ENCODE measurements at places on chromosomes 12 and 14. TPM values are rescaled to one million over a fixed set of nuclear protein-coding genes. Genes with fewer than 3 reads are reported as not detected.

DNA sequence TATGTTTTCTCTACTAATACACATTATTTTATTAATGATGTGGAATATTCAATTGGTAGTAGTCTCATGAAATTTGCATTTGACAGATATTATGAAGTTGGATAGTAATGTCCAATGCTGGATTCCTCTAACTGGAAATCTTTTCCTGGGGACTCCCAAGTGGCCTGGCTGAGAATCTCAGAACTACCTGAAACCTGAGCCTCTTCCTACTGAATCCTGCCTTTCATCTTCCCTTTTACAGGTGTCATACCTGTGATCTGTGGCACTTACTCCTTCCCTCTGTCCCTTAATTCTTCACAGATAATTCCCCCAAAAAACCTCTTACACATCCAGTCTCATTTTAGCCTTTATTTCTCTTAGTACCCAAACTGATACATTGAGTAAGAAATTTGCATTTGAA is 89.7 kb upstream of the MYF6 start:
- no peaks in the 10 kb centered on the region for H3K4me1 ChIP-seq
- no peak overlapping the region for H3K27ac ChIP-seq
- DNase-seq = no peak
- no peaks in the 10 kb centered on the region for H3K27me3 ChIP-seq

- H3K27ac ChIP-seq = no peak overlapping the region
- no peaks in the 10 kb centered on the region for H3K27me3 ChIP-seq
- H3K36me3 ChIP-seq = no peaks in the 10 kb centered on the region
- no peak overlapping the region for H3K4me3 ChIP-seq
Observed at GRCh38 chr12:100995771-100996170, 201.2 kb downstream of the ANO4 start.

DNA sequence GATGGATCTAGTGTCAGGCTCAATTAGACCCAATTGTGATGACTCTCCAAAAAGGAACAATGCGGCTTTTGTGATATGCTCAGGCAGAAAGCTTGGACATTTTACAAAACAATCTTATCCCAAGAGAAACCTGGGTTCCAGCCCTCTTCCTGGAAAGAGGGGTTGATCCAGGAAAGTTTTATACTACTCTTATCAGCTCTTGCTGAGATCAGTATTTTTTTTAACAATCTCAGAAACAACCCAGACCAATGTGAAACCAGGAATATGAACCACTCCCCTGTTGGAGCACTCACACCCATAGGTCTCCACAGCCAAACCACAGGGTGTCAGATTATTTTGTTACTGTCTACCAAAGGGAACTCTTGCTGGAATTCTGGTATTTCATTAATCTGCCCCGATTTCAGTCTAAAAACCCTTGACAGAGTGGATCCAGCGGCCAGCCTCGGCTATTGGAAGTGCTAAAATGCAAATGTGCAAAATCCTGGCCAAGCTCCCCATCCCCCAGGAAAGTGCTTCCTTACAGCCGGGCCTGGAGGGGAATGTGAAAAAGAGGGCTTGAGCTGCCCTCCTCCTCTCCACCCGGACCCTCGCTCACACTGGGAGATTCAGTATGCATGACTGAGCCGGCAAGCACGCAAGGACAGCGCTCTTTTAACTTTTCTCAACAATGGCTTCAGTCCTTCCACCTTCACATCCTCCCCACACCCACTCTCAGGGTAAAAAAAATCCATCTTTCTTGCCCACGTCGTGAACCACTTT is 4.0 kb downstream of the FBXL14 start:
- H3K27me3 ChIP-seq = peaks cover 6% of the 10 kb centered on the region
- peaks cover 67% of the 10 kb centered on the region for H3K4me1 ChIP-seq
- peaks cover 6% of the 10 kb centered on the region for H3K36me3 ChIP-seq
- peak overlapping the region; percentile 90 for H3K4me3 ChIP-seq

DNA sequence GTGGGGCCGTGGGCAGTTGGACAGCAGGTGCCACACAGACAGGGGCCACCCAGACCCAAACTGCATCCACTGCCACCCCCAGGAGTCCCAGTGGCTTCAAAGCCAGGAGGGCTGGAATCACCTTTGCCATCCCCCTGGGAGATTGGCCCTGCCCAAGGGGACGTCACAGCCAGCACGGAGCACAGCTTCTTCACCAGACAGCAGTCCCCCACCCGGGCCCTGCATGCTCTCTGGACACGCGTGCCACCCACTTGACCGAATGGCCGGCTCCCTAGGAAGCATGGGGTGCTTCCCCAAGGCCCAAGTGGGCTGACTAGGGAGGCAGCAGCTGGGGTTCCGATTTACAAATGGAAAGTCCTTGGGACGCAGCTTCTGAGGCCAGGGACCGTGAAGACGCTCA is 17.3 kb downstream of the DHX37 start:
- DNase-seq = no peak
- H3K27me3 ChIP-seq = no peaks in the 10 kb centered on the region
- H3K36me3 ChIP-seq = peaks cover 2% of the 10 kb centered on the region
- H3K4me1 ChIP-seq = no peaks in the 10 kb centered on the region
- H3K27ac ChIP-seq = no peak overlapping the region

DNA sequence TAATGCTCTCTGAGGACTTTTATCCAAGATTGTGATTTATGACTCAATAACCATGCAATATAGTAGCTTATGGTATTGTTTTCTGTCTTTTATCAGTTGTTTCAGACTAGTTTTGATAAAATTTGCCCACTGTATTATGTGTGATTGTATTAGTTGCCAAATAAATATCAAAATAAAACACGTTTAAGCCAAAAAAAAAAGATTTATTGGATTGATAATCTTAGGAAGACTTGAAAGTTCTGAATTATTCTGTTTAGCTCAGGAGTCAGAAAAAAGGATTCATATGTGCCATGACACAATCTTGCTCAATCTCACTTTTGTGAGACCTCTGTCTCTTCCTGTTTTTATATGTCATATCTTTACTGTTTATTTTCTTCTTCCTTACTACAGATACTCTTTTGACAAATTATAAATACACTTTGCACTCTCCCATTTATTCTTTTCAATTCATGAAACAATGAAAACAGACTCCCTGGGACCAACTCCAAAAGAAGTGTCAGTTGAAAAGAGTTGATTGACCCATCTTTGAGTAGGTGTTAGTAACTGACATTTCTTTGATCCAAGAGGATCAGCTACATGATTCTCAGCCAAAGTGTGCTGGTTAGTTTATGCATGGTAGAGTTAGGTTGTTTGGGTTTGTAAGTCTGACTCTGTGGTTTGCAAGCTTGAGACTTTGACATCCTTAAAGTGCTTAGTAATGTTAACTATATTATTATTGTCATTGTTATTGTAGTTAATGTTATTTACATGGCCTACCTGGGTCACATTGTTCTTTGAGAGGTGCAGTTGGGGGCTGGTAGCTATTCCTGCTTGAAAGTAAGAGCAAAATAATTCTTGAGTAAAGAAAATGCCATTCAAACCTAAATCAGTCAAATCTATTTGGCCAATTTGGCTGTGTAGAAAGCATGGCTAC is 2.5 kb downstream of the OR6C76 start:
- no peaks in the 10 kb centered on the region for H3K36me3 ChIP-seq
- no peaks in the 10 kb centered on the region for H3K4me1 ChIP-seq
- no peak for DNase-seq
- no peak overlapping the region for H3K4me3 ChIP-seq
- no peaks in the 10 kb centered on the region for H3K27me3 ChIP-seq

GRCh38 chr14:96091941-96092411 is 52.8 kb downstream of the C14orf132 start:
- H3K27me3 ChIP-seq = no peaks in the 10 kb centered on the region
- DNase-seq = no peak
- no peak overlapping the region for H3K4me3 ChIP-seq
- H3K27ac ChIP-seq = no peak overlapping the region
- peaks cover 6% of the 10 kb centered on the region for H3K36me3 ChIP-seq

DNA sequence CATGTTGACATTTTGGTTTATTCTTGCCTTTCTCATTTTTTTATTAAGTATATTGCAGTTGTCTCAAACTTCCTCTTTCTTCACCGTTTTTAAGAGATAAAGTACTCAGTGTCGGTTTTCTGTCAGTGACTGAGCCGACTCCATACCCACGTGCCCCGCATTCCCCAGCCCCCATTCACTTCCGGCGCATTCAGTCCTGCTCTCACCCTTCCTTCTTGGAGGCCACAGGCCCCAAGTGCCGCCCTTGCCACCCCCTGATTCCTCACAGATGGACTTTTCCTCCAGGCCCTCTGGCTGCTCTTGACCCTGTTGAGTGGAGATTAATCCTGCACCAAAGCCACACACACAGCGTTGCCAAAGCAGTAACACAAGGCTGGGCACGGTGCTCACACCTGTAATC is 19.1 kb upstream of the DNAH10 start:
- no peak overlapping the region for H3K4me3 ChIP-seq
- no peak for DNase-seq
- no peaks in the 10 kb centered on the region for H3K27me3 ChIP-seq
- H3K36me3 ChIP-seq = peaks cover 10% of the 10 kb centered on the region

DNA sequence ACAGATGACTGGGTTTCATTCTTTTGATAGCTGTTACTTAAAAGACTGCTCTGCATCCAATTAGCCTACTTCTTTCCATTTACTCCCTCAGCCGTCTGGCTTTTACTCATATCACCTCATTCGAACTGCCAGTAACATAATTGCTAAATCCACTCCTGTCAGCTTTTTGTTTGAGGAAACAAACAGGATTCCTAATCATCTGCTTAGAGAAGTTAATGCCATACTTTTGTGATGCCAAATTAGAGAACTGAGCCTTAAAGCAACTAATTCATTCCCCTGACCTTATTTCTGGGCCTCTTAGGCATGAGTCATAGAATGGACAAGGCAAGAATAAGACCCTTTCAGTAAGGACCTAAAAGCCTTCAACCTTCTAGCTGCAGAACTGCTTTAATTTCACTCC is 2.9 kb downstream of the OXA1L start:
- peaks cover 34% of the 10 kb centered on the region for H3K4me1 ChIP-seq
- peak overlapping the region; percentile 73 for H3K4me3 ChIP-seq
- H3K27ac ChIP-seq = no peak overlapping the region
- DNase-seq = no peak

IRAK3 gene
- 0.61 TPM for total RNA-seq

TMCC3 gene
- total RNA-seq = 3.8 TPM

NELL2 gene
- total RNA-seq = 89.1 TPM
